Kidney (tissue), 22 donors: ENCODE measurements at places on chromosomes 6 and 20. TPM values are rescaled to one million over a fixed set of nuclear protein-coding genes. Genes with fewer than 3 reads are reported as not detected.

GRCh38 chr6:14365393-14365792 is 247.8 kb downstream of the CD83 start:
- no peak overlapping the region for H3K4me3 ChIP-seq
- DNase-seq, result no peak
- no peak overlapping the region for H3K27ac ChIP-seq

GRCh38 chr6:19041906-19042305 is 654.8 kb downstream of the RNF144B start:
- DNase-seq, result no peak
- no peaks in the 10 kb centered on the region for H3K27me3 ChIP-seq
- H3K4me1 ChIP-seq, result no peaks in the 10 kb centered on the region
- no peak overlapping the region for H3K4me3 ChIP-seq
- H3K27ac ChIP-seq, result no peak overlapping the region

DNA sequence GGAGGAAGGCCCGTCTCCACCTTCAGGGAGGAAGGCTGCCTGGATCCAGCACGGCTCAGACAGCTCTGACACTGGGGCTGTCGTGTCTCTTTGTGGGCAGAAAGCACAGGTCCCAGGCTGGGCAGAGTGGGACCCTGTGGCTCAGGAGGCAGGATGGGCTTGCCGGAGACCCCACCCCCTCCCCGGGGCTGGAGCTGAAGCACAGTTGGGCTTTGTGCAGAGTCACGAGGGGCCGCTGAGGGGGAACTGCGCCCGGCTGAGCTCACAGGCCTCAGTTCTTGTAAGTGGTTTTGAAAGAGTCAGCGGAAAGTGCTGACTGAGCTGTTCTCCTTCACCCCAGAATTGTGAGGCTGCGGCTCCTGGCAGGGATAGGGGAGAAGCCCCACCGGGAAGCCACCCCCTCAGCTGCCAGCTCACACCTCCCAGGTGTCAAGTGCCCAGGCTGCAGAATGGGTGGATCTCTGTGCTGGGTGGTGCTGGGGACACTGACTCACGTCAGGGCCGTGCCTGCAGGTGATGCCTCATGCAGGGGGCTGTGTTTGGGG is 145.5 kb upstream of the RNF24 start:
- H3K36me3 ChIP-seq, result no peaks in the 10 kb centered on the region
- peak; percentile 91 for DNase-seq
- H3K27me3 ChIP-seq, result no peaks in the 10 kb centered on the region
- H3K4me3 ChIP-seq, result no peak overlapping the region
- H3K4me1 ChIP-seq, result no peaks in the 10 kb centered on the region

GRCh38 chr6:159213405-159213804 is 44.2 kb downstream of the FNDC1 start:
- DNase-seq, result peak; percentile 40
- H3K4me1 ChIP-seq, result no peaks in the 10 kb centered on the region
- H3K27me3 ChIP-seq, result no peaks in the 10 kb centered on the region
- no peaks in the 10 kb centered on the region for H3K36me3 ChIP-seq

Gene MLN
- not detected for polyA plus RNA-seq

DNA sequence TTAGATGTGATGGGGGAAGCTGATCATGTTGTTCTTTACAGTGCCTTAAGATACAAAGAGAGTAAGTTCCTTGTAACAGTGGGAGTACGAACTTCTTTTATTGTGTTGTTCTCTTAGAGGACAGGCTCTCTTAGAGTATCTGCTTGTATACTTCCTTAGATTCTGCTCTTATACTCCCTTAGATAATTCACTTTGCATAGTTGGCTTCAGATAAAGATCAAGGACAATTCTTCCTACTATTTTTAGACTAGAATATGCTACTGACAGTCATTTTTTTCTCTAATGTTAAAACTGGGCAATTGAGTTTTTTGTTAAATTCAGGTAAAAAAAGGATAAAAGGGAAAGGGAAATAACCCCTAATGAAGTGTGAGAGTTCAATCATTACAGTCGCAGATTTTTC is 138.7 kb downstream of the MYB start:
- no peak for DNase-seq
- H3K4me3 ChIP-seq, result no peak overlapping the region
- no peaks in the 10 kb centered on the region for H3K36me3 ChIP-seq
- no peaks in the 10 kb centered on the region for H3K27me3 ChIP-seq
- no peaks in the 10 kb centered on the region for H3K4me1 ChIP-seq
- no peak overlapping the region for H3K27ac ChIP-seq

DNA sequence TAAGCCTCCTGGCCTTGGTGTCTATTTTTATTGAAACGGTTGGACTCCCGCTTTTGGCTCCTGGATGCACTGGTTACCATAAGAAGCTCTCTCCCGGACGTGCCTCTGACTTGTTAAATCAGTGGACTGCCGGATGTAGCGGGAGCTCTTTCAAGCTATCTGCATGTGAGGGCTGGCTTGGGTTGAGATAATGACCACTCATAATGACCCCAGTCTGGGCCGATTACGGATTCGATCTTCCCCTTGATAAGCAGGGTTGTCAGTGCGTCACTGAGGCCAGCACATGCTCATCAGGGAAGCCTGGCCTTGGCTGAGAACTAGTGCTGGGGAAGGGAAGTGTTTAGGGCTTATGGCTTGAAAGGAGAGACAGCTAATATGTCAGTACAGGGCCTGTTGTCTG is 528.1 kb downstream of the CDH26 start:
- H3K4me1 ChIP-seq, result no peaks in the 10 kb centered on the region
- H3K4me3 ChIP-seq, result no peak overlapping the region
- no peaks in the 10 kb centered on the region for H3K27me3 ChIP-seq
- DNase-seq, result no peak
- H3K27ac ChIP-seq, result peak overlapping the region; percentile 47
- H3K36me3 ChIP-seq, result no peaks in the 10 kb centered on the region

Gene TMEM74B
- 1.6 TPM for polyA plus RNA-seq

DNA sequence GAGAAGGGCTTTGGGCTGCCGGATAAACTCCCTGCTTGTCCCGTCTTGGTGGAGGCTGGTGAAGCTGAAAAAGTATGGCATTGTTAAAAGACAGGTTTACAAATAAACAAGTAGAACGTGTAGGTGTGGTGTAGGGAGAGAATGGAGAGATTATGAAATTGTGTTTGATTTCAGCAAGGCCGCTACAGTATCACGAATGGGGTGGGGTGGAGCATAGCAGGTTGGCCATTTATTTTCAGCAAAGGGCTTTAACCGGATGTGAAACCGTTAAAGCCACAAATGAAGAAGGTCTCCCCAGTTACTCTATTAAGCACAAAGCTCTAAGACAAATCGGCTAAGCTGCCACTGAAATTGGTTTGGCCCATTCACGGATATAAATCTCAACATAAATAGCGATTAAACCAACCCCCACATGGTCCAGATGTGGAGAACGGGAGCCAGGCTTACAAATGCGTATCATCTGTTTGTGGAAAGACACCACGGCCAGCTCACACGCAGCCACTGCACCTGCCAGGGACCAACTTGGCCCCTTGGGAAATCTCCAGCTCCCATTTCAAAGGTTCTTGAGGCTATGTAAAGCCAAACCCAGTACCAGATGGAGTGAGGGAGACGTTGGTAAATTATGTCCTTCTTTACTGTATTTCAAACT is 94.0 kb downstream of the ZMYND8 start:
- H3K27ac ChIP-seq, result no peak overlapping the region
- no peak for DNase-seq
- no peaks in the 10 kb centered on the region for H3K27me3 ChIP-seq
- H3K36me3 ChIP-seq, result peaks cover 24% of the 10 kb centered on the region
- H3K4me1 ChIP-seq, result peaks cover 10% of the 10 kb centered on the region
- no peak overlapping the region for H3K4me3 ChIP-seq

Gene FAM217A
- polyA plus RNA-seq, result 0.56 TPM

Gene KCNS1
- polyA plus RNA-seq, result 0.19 TPM

- H3K4me1 ChIP-seq, result no peaks in the 10 kb centered on the region
- H3K4me3 ChIP-seq, result no peak overlapping the region
- no peak overlapping the region for H3K27ac ChIP-seq
- H3K36me3 ChIP-seq, result no peaks in the 10 kb centered on the region
- H3K27me3 ChIP-seq, result no peaks in the 10 kb centered on the region
Observed at GRCh38 chr6:49326347-49326746, 136.7 kb downstream of the MMUT start.

Gene HNF4A
- 42.1 TPM for polyA plus RNA-seq

GRCh38 chr6:150004101-150004782 is 21.1 kb downstream of the RAET1L start:
- H3K27ac ChIP-seq, result no peak overlapping the region
- H3K36me3 ChIP-seq, result no peaks in the 10 kb centered on the region
- no peak for DNase-seq
- peaks cover 7% of the 10 kb centered on the region for H3K27me3 ChIP-seq

GRCh38 chr6:149211046-149211571 is 106.4 kb upstream of the TAB2 start:
- no peak overlapping the region for H3K27ac ChIP-seq
- no peaks in the 10 kb centered on the region for H3K27me3 ChIP-seq
- no peaks in the 10 kb centered on the region for H3K4me1 ChIP-seq
- DNase-seq, result no peak

Gene COL9A1
- 0.19 TPM for polyA plus RNA-seq
